IMR-90 (cell line): ENCODE measurements at places on chromosomes 4 and X. TPM values are rescaled to one million over a fixed set of nuclear protein-coding genes. Genes with fewer than 3 reads are reported as not detected.

Gene GAGE12H
- polyA plus RNA-seq, result not detected in 2 replicates

Gene IQCM
- not detected in 2 replicates for polyA plus RNA-seq

Gene TMEM255A
- polyA plus RNA-seq, result 0.03 TPM in 1 of 2 replicates, not detected in the other

Gene HOPX
- polyA plus RNA-seq, result 1.7 and 2.0 TPM in 2 replicates

Gene UGT2B10
- polyA plus RNA-seq, result not detected in 2 replicates

Gene SOX3
- polyA plus RNA-seq, result 0.03 TPM in 1 of 2 replicates, not detected in the other

Gene TMEM156
- polyA plus RNA-seq, result 0.53 and 0.82 TPM in 2 replicates

Gene CLNK
- polyA plus RNA-seq, result not detected in 2 replicates

Gene VCX3A
- not detected in 2 replicates for polyA plus RNA-seq

Gene JADE3
- 1.7 and 2.1 TPM in 2 replicates for polyA plus RNA-seq

Gene MSMO1
- 29.5 and 42.1 TPM in 2 replicates for polyA plus RNA-seq

Gene RHOXF1
- polyA plus RNA-seq, result not detected in 2 replicates

Gene DNASE1L1
- 54.7 and 55.5 TPM in 2 replicates for polyA plus RNA-seq

Gene OSTC
- polyA plus RNA-seq, result 131 and 173 TPM in 2 replicates

Gene CYTL1
- 5.8 and 7.4 TPM in 2 replicates for polyA plus RNA-seq

Gene SPATA4
- polyA plus RNA-seq, result 0.09 and 0.14 TPM in 2 replicates

Gene SPIN3
- polyA plus RNA-seq, result 4.7 and 5.3 TPM in 2 replicates

Gene KLHL5
- 45.4 and 58.8 TPM in 2 replicates for polyA plus RNA-seq

Gene BBS12
- polyA plus RNA-seq, result 0.87 and 1.1 TPM in 2 replicates

Gene SHROOM4
- 1.0 and 1.3 TPM in 2 replicates for polyA plus RNA-seq

Gene MRPL1
- polyA plus RNA-seq, result 22.4 and 22.5 TPM in 2 replicates

Gene PNMA3
- 0.03 TPM in 1 of 2 replicates, not detected in the other for polyA plus RNA-seq

Gene IL15
- 4.0 and 5.0 TPM in 2 replicates for polyA plus RNA-seq

Gene TAF9B
- 11.9 and 12.4 TPM in 2 replicates for polyA plus RNA-seq

Gene CBR4
- polyA plus RNA-seq, result 2.1 and 2.7 TPM in 2 replicates

Gene FAM50A
- 107 and 119 TPM in 2 replicates for polyA plus RNA-seq

Gene LONRF3
- not detected in 2 replicates for polyA plus RNA-seq

Gene PAGE1
- polyA plus RNA-seq, result not detected in 2 replicates

Gene MAGEA10
- not detected in 2 replicates for polyA plus RNA-seq

Gene KLHL4
- 0.44 and 0.50 TPM in 2 replicates for polyA plus RNA-seq

Gene MGAT4D
- not detected in 2 replicates for polyA plus RNA-seq

Gene FGF16
- not detected in 2 replicates for polyA plus RNA-seq

Gene BEX4
- polyA plus RNA-seq, result 4.5 and 6.8 TPM in 2 replicates

Gene IL3RA
- polyA plus RNA-seq, result not detected in 2 replicates

Gene BEX1
- polyA plus RNA-seq, result 0.27 and 0.49 TPM in 2 replicates

Gene GABRG1
- polyA plus RNA-seq, result not detected in 2 replicates

Gene NHSL2
- polyA plus RNA-seq, result 0.75 and 0.89 TPM in 2 replicates

Gene BCLAF3
- polyA plus RNA-seq, result 1.0 and 1.6 TPM in 2 replicates

Gene MAGIX
- 1.0 and 1.1 TPM in 2 replicates for polyA plus RNA-seq

Gene PRR27
- polyA plus RNA-seq, result not detected in 2 replicates

Gene ARHGEF6
- polyA plus RNA-seq, result 1.5 and 2.1 TPM in 2 replicates

Gene FAM13A
- polyA plus RNA-seq, result 9.5 and 13.1 TPM in 2 replicates

Gene ELMOD2
- polyA plus RNA-seq, result 5.1 and 7.3 TPM in 2 replicates

Gene VEGFC
- 43.7 and 49.7 TPM in 2 replicates for polyA plus RNA-seq

Gene PAGE5
- not detected in 2 replicates for polyA plus RNA-seq

Gene COX7B2
- not detected in 2 replicates for polyA plus RNA-seq

Gene DTHD1
- polyA plus RNA-seq, result not detected in 2 replicates

Gene AKAP17A
- 23.7 and 27.0 TPM in 2 replicates for polyA plus RNA-seq

Gene AMOT
- 4.7 TPM in 2 replicates for polyA plus RNA-seq

Gene NDUFC1
- 65.1 and 76.5 TPM in 2 replicates for polyA plus RNA-seq

Gene TCEAL7
- 12.1 and 15.4 TPM in 2 replicates for polyA plus RNA-seq

Gene GAGE1
- not detected in 2 replicates for polyA plus RNA-seq
